ENCODE measurements at places on chromosomes 2 and 18.

DNA sequence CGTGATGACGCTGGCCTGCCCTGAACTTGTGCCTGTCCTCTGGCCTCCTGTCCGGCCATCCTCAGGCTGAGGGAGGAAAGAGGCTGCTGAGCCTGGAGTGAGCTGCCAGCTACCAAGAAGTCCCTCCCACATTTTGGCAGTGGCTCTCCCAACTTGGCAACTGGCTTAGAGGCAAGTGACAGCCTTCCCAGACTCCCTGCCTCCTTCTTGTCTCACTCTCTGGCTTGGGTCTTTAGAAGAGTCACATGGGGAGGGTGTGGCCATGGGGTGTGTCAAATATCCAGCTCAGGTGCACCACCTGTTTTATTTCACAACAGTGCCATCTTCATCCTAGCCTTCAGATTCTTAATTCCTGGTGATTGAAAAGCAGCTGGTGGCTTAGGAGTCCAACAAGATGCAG, 222.9 kb downstream of the PRKCE start:
- no peak for DNase-seq

GRCh38 chr18:29383311-29384273, 1206.7 kb upstream of the CDH2 start:
- DNase-seq = no peak

- peak; percentile 78 for DNase-seq
These were observed 19.0 kb downstream of the TMSB10 start for GRCh38 chr2:84924173-84925106.

DNA sequence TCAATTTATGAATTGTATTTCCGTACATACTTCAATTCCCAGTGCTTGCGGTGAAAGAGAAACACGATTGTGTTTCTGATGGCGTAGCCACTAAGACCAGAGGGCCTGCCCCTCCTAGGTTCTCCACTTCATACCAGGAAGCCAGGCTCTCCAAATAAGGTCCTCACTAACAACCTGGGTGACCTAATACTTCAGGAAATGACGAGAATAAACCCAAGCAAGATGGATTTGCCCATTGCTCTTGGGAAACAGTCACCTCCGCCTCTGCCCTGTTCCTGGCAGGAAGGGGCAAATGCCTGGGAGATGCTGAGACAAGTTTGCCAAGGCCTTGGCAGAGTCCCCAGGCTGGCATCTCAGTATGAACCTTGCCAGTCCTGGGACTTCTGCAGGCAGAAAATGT, 41.8 kb downstream of the TTC32 start:
- DNase-seq = no peak

DNA sequence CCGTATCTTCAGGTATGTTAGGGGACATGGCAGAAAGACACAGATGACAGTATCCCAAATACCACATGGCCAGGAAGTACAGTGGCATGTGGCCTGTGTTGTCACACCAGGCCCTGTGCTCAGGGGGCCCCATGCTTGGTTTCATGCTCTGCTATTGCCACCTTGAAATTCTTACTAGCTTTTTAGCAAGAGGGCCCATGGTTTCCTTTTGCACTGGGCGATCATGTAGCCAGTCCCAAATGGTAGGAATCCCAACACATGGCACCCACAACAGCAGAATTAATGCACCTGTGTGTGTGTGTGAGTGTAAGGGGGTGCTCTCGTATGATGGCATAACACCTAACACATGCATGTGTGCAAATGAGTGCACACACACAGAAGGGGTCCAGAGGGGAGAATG, 39.2 kb downstream of the MYO7B start:
- DNase-seq = no peak

GRCh38 chr2:186695081-186695756, 1.4 kb downstream of the FAM171B start:
- DNase-seq = no peak

GRCh38 chr18:45557779-45558178, 57.5 kb upstream of the SLC14A2 start:
- DNase-seq = no peak

GRCh38 chr2:36800381-36800780, 103.9 kb downstream of the VIT start:
- DNase-seq = no peak

DNA sequence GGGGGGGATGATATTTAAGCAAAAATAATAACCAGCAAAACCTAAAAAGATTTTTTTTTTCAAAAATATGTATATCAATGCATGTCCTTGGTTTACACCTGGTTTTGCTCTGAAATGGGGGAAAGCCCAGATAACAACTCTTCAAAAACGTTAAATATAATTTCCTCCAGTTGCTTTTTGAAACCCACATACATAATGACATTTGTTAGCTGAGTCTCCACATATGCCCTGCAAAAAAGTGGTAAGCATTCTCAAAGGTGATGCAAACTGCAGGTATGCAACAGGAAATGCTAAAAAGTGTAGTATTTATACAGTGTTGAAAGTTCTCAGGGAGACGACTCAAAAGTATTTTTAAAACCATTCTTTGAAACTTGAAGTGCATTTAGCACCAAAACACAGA, 258.6 kb downstream of the ZEB2 start:
- DNase-seq = peak; percentile 11
